ENCODE measurements at places on chromosomes 5 and 9.
A peak's percentile ranks its signal among the peaks of the same experiment; 100 is the strongest.

DNA sequence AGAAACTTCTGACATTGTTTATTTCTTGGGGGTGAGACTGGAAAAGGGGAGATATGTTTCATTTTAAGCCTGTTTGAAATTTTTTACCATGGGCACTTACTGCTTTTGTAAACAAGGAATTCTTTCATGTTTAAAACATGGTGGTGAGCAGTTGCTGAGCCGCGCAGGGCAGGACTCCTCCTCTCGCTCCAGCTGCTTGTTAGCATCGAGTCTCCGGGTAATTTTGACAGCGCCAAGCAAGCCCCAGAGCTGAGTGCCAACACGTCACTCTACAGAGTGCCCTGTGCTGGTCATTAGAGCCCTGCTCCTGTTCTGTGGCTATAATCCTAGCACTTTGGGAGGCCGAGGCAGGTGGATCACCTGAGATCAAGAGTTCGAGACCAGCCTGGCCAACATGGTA is 116.5 kb upstream of the MSX2 start:
- no peak for DNase-seq

- no peak for DNase-seq
Observed at GRCh38 chr5:5585751-5586341, 163.4 kb downstream of the ICE1 start.

GRCh38 chr9:98275159-98275558 is 19.7 kb upstream of the TBC1D2 start:
- DNase-seq, result no peak

- DNase-seq, result peak; percentile 37
Observed at GRCh38 chr9:101486693-101487442, 46.8 kb upstream of the RNF20 start.

DNA sequence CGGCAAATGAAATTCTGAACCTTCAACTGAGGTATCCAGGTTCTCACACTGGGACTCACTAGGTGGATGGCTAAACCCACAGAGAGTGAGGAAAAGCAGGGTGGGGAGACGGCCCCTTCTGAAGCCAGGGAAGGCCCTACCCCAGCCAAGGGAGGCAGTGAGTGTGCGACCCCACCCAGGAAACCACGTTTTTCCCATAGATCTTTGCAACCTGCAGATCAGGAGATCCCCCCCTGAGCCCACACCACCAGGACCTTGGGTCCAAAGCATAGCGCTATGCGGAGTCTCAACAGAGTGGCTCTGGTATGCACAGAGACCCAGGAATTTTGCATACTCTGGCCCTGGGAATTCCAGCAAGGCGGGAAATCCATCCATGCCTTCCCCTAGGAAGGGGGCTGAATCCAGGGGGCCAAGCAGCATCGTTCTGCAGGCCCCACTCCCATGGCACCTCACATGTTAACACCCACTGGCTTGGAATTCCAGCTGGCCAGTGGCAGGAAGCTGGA is 19.9 kb downstream of the DTWD2 start:
- DNase-seq, result no peak

- DNase-seq, result no peak
Observed at GRCh38 chr5:134533115-134533815, 7.8 kb downstream of the JADE2 start.

DNA sequence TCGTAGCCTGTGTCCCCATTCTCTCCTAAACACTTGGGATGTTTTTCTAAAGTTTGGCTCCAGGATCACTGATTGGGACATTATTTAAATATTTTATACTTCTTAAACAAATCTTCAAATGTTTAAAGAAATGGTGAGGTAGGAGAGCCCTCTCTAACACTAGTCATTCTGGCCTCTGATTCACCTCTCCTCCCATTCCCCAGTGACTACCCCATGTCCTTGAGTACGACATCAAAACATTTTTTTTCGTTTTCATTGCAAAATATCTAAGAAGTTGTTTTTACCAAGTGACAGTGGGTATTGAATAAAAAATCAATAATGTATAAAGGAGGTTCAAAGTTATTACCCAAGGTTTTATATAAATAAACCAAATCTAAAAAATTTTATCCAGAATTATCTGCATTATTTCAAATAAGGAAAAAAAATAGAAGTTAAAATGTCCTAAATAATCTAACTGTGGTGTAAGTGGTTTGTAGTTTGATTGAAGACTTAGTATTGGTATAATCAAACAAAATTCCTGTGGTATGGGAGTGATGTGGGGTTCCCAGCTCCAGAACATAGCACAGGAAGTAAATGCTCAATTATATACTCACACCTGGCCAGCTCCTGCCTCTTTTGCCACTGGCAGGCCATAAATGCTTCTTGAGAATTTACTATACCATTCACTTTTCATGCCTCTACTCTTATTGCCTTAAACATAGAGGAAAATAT is 51.1 kb downstream of the MAST4 start:
- no peak for DNase-seq

GRCh38 chr9:134353539-134353938 is 27.3 kb downstream of the RXRA start:
- DNase-seq, result no peak

GRCh38 chr5:143649937-143650621 is 161.9 kb upstream of the HMHB1 start:
- no peak for DNase-seq

DNA sequence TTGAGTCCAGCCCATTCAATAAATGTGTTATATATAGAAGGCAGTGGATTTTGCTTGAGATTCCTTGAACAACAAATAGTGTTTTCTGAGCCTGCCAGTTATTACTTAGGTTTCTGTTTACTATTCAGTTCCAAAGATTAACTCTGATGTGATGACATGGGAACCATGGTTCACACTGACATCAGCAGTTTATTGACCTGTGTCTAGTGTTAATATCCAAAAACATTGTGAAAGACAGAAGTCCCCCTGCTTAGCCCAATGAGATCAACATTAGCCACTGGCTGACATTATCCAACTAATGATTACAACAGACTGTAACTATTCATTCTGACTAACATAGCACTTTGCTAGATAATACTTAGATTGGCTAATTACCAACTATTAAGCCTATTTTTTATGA is 14.9 kb downstream of the APBA1 start:
- no peak for DNase-seq

DNA sequence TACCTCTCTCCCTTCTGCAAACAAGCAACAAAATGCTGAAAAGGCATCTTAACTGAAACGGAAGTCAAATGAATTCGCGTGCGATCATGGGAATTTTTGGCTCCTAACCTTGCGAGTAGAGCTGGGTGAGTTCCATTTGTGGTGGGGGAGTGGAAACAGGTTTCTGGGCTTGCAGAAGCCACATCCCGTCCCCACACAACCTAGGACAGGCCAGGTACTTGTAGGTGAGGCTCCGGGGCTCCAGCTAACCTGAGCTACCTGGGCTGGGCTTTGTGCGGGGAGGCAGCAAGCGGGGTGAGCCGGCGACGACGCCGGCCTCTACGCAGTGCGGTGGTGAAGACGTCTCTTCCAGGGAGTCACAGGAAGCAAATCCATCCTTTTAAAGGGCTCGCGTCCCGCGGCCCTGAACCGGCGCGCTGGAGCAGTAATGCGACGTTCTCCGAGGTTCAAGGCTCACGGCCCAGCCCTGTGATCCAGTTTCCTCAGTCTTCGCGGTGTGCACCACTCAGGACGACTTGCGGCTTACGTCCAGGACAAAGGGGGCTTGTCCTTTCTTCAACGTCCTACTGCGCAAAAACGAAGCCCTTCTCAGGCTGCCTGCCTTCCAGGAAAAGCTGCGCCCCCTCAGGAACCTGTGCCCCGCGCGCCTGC is 567 bp upstream of the SPIN1 start:
- DNase-seq, result peak; percentile 32

- DNase-seq, result no peak
Observed at GRCh38 chr5:107395632-107396350, 274.9 kb downstream of the EFNA5 start.

GRCh38 chr9:104774831-104775573 is 11.1 kb downstream of the NIPSNAP3B start:
- no peak for DNase-seq

- DNase-seq, result no peak
Observed at GRCh38 chr9:14349146-14349446, 35.2 kb upstream of the NFIB start.

DNA sequence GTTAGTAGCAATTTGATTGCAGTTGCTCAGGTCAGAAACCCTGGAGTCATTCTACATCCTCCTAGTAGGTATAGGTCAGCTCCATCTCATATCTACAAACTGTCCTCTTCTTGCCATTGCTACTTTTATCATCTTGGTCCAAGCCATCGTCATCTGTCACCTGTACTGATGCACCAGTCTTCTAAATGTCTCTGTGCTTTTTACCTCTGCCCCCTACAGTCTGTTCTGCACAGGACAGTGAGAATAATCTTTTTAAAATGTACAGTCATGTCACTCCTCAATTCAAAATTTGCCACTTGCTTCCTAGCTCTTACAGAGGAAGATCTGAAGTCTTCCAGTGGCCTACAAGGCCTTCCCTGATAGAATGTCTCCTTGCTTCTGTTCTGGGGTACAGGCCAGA is 6.8 kb downstream of the NNT start:
- no peak for DNase-seq

DNA sequence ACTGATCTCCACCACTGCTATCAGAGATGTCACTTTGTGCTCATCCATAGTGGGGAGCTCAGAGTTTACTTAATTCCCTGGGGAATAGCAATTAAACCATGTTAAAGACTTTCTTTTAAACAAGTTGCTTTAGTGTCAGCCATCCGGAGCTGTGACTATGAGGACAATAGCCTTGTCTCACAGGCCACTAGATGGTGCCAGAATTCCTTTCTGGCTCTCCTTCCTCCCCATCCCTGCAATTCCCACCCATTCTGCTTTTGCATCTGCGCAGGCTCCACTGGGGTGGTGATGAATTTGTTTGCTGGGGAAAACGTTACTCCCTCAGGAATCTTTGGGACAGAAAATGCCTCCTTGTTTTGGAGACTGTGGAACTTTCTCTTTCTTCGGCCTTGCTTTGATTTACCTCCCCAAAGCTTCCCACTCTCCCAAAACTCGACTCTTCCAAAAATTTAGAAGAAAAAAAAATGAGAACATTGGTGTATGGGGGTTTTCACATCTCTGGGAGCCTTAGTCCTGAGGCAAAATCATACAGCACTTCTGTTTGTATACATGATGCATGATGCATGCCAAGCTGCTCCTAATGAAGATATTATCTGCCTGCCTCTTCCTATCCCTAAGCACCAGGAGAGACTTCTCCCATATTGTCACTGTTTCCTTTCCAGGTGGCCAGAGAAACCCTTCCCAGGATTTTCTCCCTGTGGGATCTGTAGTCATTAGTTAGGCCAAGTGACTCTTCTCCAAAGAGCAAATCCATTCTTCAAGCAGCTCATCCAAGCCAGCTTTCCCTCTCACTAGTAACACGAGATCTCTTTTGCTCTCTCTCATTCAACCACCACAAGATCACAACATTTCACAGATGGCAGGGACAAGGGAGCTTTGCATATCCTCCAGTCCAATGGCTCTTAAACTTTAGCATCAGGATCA is 466.1 kb downstream of the TLR4 start:
- no peak for DNase-seq

DNA sequence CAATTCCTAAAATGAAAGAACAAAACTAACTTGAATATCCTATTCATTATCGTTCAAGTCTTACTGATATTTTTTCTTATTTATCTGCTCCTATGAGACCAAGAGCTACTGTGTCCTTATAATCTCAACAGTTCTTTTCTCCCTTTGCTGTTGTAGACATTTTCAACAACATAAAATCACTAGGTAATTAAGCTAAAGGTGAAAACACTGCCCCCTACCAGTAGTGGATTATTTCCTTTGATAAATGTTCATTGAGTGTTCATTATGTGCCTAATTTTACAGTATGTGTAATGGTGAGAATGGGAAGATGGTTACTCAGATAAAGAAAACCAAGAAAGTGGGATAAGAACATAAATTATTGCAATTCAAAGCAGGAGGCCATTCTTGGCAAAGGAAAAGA is 41.4 kb upstream of the PAPPA start:
- no peak for DNase-seq

- no peak for DNase-seq
Observed at GRCh38 chr9:38141746-38142591, 72.9 kb upstream of the SHB start.

- no peak for DNase-seq
Observed at GRCh38 chr5:159749146-159749545, 167.1 kb upstream of the ADRA1B start.

- no peak for DNase-seq
Observed at GRCh38 chr5:56530626-56531138, 284.7 kb upstream of the MAP3K1 start.

- no peak for DNase-seq
Observed at GRCh38 chr9:124297915-124298645, 40.3 kb downstream of the NEK6 start.

GRCh38 chr5:79486116-79486515 is 27.8 kb downstream of the HOMER1 start:
- no peak for DNase-seq

DNA sequence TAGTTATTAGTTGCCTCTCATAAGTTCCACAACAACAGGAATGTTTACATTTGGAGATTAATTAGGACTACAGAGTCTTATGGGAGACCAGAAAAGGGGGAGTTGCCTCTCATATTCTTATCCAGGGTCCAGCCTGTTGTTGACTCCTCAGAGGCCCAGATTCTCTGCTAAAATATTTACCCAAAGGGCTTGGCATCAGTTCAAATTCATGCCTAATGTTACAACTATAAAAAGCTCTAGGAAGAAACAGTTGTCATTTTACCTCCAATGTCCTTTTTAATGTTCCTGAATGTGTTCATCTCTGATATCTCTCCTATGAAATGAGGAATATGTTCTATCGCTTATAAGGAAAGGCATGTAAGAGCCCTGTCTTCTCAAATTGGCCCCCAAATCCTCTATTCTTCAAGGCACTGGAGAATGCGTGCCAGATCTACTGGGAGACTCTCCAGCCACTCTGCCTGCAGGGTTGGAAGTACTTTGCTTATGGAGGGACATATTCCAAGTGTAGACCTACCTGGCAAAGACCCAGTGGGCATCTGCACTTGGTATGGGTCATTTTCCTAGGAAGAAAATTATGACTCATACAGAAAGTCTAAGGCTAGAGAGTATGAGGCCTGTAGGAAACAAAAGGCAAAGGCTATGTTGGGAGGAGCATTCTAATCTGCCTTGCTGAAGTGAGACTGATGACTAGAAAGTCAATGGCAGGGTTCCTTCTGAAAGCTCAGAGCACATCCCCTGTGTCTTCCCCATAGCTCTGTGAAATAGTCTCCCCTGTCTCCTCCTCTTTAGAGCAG is 192.6 kb downstream of the ESM1 start:
- no peak for DNase-seq

DNA sequence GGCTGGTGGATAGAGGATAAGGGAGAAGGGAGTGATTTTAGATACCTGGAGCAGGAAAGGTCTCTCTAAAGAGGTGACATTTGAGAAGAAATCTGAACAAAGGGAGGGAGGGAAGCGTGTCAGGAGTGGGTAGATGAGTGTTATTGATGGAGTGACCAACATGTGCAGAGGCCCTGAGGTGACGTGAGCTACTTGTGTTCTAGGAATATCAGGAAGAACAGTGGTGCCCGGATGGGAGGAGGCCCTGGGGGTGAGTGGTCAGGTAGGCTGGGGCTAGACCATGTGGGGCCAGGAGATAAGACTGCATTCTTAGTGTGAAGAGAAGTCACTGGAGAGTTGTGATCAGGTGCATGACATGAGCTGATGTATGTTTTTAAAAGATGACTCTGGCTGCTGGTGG is 256.2 kb downstream of the ARHGAP26 start:
- DNase-seq, result no peak

Data from stimulated activated CD4-positive, alpha-beta T cell treated with anti-CD3 and anti-CD28 coated beads, Interleukin-15, amount 100 ng/mL, for 24 hours (primary cell).